ENCODE measurements at places on chromosomes 11 and 22.

GRCh38 chr11:118618991-118619375 is 11.6 kb downstream of the PHLDB1 start:
- no peak for DNase-seq

DNA sequence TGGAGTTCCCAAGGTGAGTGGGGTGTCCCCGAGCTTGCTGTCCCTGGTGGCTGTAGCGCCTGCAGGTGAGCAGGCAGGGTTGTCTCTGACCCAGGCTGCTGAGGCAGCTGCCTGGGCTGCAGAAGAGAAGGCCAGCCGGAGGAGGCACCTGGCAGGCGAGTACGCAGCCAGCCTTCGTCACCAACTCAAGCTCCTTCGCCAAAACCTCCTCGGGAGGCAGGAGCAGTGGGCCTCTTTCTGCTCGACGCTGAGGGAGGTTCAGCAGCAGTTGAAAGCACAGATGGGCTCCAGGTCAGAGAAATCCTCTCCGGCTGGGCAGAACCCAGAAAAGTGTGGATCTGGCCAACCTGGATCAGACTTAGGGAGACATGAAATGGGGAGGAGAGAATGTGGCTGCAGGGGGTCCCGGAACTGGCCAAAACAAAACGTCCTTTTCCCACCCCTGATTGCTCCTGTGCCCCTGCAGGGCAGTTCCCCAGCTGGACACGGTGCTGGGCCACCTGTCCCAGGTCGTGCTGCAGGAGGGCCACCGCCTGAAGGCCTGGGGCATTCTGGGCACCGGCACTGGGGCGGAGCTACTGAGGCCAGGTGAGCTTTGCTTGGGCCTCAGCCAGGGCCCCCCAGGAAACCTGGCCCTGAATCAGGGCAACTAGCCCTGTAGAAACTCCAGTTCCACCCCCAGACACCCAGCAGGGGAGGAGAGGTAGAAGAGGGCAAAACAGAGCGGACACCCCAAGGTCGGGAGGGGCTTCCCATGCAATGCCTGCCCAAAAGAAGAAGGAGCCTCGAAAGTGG is 56.7 kb downstream of the BTG4 start:
- DNase-seq: no peak

GRCh38 chr11:104759464-104759863 is 138.8 kb downstream of the CASP12 start:
- no peak for DNase-seq

DNA sequence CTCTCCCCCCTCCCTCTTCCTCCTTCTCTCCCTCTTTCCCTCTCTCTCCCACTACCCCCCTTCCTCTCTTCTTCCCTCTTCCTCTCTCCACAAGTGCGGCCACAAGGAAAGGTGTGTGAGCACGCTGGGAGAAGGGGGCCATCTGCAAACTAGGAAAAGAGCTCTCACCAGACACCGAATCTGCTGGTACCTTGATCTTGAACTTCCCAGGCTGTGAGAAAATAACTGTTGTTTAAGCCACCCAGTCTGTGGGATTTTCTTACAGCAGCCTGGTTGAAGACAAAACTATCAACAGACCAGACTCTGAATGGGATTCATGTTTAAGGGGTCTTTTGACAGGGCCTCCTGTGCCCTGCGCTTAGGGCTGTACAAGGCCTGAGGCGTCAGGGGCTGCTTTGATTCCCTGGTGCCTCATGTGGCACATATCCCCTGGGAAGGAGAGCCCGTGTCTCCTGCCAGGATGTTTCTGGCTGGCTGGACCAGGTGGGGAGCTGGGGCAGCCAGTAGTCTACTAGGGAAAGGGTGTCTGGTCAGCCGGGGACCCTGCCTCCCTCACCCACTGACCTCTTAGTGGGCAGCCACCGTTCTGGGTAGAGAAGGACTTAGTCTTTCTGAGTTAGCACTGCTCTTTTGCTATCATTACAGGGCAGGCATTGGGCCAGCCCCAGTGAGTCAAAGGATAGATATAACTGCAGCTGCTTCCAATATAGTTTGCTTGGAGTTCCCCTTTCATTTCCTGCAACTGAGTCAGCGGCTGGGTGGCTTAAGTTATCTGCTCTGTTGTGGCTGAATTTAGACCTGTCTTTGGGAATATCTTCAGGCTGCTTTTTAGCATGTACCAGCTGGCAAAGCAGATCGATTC is 6.2 kb downstream of the PANX1 start:
- DNase-seq: peak; percentile 3

GRCh38 chr11:94787801-94788200 is 19.6 kb downstream of the AMOTL1 start:
- no peak for DNase-seq

GRCh38 chr22:43007519-43008102 is 7.3 kb downstream of the PACSIN2 start:
- no peak for DNase-seq

DNA sequence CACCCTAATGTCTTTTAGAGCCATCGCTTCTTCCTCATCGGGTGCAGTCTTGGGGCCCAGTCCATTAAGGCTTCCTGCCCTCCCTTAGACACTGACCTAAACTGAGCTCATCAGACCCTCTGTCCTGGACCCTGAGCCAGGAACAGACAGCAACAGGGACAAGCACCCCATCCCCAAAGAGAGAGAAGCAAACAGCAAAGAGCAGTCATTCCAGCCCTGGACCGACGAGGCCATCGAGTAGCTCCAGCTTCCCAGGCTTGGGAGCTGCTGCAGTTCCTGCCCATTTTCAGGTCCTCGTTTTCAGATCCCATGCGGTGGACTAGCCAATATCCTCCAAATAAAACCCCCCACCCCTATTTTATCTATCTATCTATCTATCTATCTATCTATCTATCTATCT is 25.8 kb upstream of the CACNG2 start:
- DNase-seq: no peak

- no peak for DNase-seq
These were observed 26.0 kb upstream of the CYP2D6 start for GRCh38 chr22:42156598-42156997.

DNA sequence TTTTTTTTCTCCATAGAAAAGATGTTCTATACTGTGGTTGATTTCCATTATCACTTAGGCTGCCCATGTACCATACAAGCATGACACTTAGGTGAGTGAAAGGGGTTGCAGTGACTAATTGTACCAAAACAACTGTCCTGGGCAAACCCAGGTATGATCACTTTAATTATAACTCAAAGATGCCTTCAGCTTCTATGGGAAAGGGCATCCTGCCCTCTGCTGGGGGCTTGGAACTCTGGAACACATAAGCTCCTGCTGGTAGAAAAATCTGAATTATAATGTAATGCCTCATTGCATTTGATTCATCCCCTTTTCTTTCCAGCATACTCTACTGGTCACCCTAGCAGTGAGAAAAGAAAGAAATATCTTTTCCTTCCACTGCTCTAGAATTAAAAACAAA is 206.3 kb downstream of the DDX10 start:
- no peak for DNase-seq

- no peak for DNase-seq
These were observed 43.2 kb upstream of the ACCSL start for GRCh38 chr11:44004452-44005062.

DNA sequence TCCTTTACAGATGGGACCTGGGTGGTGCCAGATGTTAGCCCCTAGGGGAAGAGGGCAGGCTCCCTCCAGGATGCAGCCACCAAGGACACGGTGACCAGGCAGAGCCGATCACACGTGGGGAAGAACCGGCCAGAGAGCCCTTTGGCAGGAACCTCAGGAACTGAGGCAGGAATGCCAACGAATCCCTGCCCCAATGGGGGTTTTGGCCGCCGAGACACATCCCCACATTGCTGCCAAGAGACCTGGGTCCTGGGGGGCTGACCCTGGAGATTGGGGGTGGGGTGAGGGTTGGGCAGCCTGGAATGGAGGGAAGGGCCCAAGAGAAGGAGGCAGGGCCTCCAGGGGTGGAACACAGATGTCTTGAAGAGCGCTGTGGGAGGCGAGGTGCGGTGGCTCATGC is 28.7 kb upstream of the LMO1 start:
- no peak for DNase-seq

Measured in stimulated activated naive CD4-positive, alpha-beta T cell treated with Interleukin-2 at 50 U/mL for 16 hours (primary cell).